ENCODE measurements at places on chromosomes 2 and 18.

DNA sequence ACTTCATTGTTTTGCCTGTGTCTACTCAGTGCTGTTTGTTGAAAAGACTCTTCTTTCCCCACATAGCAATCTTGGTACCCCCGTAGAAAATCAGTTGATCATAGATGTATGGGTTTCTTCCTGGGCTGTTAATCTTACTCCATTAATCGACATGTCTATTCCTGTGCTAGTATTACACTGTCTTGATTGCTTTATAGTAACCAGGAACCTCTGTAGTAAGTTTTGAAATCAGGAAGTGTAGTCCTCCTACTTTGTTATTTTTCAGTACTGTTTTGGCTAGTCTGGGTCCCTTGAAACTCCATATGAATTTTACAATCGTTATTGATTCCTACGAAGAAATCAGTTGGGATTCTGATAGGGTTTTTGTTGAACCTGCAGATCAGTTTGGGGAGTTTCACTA is 78.8 kb upstream of the FAM136A start:
- DNase-seq: no peak

DNA sequence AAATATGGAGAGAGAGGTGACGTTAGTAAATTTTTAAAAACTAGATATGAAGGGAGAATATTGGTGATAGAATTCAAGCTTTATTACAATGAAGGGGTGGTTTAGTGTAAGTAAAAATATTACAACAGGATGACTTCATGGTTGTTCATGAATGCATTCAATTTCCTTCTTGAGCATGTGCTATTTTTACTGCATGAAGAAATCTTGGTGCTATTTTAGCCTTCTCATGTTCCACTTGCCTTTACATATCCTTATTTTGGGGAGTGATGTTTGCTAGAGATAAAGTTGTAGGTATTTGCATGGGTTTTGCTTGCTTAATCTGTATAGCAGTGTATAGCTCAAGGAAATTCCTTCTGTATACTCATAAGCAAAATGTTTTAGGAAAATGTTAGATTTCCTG is 195.0 kb upstream of the MMADHC start:
- DNase-seq: no peak

DNA sequence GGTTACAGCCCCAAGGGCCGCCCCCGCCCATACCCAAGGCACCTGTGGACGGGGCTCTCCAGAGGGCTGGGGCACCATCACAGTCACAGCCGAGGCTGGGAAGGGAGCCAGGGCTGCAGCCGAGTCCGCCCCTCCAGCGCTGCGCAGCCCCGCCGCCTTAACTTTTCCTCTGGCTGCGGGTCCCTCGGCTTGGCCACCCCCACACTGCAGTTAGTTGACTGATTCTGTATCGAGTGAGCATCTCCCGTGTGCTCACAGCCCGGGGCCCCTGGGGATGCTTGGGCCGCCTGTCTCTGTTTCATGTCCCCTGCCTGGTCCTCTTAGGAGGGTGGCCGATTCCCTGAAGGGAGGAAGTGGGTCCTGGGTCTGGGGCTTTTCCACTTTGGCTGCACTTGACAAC is 33.7 kb downstream of the EMILIN2 start:
- DNase-seq: no peak

DNA sequence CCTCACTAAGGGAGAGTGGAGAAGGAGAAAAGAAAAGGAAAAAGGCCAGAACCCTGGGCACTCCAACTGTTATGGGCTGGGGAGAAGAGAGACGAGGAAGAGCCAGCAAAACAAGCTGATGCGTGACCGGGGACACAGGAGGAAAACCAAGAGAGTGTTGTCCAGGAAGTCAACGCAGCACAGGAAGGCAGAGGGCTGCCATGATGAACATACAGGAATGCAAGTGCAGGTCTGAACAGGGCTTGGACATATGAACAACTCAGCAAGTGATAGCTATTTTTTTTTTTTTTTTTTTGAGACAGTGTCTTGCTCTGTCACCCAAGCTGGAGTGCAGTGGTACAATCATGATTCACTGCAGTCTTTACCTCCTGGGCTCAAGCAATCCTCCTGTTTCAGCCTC is 28.4 kb downstream of the SIX3 start:
- DNase-seq: no peak

GRCh38 chr2:33430077-33430476 is 46.4 kb upstream of the RASGRP3 start:
- no peak for DNase-seq

DNA sequence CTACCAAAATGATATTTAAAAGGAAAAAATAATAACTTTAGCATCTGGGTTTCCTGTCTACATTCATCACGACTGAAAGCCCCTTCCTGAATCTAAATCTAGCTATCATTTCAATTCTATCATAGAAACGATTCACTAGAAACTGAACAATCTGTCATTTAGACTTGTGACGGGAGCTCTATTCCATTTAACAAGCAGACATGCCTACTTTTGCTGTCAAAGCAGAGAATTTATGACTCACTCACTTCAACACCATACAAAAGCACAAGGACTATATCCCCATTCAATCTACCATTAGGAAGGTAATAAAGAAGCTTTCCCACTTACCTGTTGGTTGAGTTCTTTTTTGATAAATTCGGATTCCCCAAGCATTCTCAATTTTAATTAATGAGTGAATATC is 1072.3 kb downstream of the LRP1B start:
- no peak for DNase-seq

- no peak for DNase-seq
Observed at GRCh38 chr2:96510931-96511595, 5.9 kb upstream of the NEURL3 start.

DNA sequence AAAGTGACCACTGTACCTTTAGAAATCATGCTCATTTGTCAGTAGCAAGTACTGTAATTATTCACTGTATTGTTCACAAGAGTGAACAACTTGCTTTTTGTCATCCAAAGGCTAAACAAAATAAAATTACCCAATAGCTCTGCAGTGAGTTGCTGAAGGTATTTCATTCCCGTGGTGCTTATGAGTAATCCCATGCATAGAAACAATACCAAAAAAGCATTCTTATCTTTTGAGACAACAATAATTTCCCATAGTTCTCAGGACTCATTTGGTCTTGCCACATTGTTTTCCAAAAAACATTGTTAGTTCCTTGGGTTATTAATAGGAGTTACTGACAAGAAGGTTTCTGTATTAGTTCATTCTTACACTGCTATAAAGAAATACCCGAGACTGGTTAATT is 503.2 kb upstream of the FAM98A start:
- no peak for DNase-seq

- no peak for DNase-seq
Observed at GRCh38 chr18:45039376-45039775, 358.7 kb downstream of the SETBP1 start.

DNA sequence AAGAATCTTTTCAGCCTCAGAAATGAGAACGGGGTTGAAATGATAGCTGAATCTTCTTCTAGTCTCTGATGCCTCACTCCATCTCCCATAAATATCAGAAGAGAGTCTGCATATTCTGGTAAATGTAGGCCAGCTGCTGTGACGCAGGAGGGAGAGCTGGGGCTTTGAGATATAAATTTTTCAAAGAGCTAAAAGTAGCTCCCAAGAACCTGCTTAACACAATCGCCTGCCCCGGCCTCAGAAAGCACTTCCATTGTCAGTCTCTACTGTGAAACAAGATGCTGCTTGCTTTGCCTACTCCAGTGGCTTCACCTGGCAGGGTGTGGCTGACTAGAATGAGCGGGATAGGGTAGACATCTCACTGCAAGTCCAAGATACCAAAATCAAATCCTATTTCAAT is 105.0 kb upstream of the CCDC150 start:
- no peak for DNase-seq

DNA sequence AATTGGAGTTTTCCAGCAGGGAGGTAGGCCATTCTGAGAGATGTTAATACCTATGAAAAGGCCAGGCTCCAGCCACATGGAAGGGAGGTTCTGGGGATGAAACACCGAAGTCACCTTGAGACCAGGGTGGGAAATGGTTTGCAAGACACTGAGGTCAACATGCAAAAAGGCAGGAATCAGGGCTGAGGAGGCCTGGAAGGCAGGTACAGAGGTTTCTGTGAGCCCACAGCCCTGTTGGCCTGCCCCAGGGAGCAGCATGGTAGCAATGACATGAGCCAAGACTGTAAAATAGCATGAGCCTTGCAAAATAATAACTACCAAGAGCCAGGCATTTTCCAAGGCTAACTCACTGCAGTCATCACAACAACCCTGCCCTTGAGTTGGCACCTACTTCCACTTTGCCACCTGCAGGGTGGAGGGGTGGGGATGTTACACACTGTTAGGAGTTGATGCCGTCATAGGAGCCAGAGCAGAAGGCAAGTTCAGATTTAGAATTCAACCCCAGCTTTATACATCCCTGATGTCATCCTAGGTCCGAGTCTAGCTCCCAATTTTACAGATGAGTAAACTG is 61.3 kb downstream of the ZBTB7C start:
- no peak for DNase-seq

GRCh38 chr2:177568390-177568789 is 175.8 kb downstream of the AGPS start:
- no peak for DNase-seq

DNA sequence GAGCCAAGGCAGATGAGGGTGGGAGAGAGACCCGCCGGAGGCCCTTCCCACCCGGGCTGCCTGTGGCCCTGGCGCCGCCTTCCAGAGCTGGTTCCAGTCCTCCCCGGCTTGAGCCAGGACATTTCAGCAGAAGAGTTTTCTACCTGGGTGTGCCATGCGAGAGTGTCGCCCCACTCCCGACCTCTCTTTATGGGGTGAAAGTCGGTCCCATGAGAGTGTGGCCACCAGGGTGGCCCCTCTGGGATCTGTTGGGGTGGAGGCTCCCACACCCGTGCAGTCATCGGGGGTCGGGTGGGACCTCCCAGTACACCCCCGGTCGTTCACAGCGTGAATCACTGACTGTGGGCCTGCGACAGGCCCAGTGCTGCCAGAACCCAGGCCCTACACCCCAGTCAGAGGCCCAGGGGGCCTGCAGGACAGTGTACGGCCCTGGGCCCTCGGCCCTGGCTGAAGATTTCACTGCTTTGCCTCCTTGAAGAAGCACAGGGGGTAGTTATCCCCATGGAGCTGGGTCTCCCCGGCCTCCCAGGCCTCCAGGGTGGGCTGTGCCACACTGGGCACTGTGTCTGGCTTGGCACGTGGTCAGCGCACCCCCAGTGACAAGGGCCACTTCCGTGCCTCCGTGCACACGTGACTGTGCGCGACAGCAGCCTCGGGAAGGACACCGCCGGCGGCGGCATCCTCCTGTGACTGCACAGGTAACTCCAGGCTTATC is 5.9 kb downstream of the NFATC1 start:
- DNase-seq: peak; percentile 61

DNA sequence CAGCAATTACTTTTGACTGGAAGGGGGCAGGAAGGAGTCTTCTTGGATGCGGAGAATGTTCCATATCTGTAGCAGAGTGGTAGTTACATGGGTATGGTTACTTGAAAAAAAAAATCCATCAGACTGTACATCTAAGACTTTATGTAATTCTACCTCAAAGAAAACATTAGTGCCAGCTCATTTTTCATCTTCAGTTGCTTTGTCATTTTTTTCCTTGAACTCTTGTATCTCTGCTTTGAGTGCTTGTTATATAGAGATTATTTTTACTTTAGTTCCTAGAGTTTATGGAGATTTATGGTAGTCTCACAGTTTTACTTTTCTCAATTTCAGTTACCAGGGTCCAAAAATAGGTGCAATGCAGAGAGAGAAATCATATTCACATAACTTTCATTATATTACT is 60.0 kb upstream of the ITSN2 start:
- DNase-seq: no peak

Measured in activated T-cell treated with anti-CD3 and anti-CD28 coated beads, Interleukin-2, amount 50 U/mL, for 24 hours (primary cell).